ENCODE measurements at places on chromosomes 12 and 14.

DNA sequence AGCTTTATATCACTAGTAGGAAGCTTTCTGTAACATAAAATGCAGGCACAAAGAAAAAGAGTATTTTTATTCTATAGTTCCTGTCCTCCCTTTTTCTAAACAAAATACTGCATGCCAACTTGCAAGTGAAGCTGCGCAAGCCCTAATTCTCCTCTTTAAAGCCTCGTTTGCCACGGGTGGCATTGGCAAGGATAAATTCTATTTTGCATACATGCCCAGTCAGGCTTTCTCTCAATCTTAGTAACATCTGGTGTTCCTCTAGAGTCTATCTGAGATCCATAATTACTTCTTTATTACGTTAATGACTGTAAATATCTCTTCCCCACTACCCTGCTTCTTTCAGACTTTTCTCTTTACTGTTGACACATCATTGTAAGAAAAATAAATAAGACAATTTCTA is 97.1 kb upstream of the DAAM1 start:
- no peak for DNase-seq

DNA sequence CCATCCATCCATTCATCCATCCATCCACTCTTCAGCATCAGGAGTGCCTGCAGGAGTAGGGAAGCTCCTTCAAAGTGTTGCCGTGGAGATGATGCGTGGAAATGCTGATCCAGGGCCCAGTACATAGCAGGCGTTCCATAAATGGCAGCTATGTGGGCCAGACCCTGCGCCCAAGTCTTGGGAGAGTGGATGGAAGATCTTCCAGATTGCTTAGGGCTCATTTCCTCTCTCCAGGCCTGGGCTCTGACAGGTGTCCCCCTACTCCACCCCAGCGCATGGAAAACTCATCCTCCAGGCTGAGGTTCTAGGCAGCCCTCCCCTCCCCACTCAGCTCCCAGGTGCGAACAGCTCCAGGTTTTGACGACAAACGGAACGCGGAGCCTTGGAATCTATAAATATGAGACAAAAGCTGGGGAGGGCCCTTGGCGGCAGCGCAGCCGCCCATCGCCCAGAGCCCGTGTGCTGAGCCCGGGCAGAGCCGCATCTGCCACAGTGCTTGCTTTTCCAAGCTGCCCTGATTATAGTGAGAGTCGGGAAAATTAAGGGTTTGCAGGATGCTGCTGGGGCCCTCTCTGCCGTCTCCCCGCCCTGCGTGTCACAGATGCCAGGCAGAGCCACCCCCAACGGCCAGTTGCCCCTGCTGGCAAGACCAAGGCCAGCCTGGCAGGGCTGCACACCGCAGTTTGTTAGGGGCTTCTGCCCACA is 1.6 kb downstream of the BEGAIN start:
- no peak for DNase-seq

GRCh38 chr12:10207136-10207535 is 5.5 kb upstream of the GABARAPL1 start:
- DNase-seq: no peak

GRCh38 chr12:2749580-2749979 is 45.2 kb upstream of the FKBP4 start:
- DNase-seq: no peak

DNA sequence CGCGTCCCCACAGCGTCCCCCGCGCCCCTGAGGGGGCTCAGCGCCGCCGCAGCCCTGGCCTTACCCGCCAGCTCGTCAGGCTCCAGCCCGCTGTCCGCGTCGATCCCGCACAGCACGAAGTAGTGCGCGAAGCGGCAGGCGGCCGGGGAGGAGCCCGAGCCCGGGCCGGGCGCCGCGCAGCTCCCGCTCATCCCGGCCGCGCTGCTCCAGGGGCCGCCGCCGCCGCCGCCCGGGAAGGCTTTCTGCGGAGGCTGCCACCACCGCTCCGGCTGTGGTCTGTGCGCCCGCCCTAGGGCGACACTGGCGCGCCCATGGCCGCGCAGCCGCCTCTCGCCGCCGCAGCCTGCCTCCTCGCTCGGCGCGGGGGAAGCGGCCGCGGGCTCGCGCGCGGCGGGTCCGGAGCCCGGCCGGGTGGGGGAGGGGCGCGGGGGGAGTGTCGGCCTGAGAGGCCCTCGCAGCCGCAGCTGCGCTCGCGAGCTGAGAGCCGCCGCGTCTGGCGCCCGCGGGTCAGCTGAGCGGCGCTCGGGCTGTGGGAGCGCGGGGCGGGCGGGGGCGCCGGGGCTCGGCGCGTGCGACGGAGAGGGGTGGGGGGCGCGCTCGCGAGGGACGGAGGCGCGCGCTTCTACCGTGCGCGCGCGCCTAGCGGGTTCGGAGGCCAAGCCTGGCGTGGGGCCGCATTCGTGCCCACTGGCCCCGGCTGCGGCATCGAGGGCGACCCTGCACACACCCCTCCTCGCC is at the start of gene DENND5B:
DENND5B (minus strand) TSS at position 495 of the 738 bp plus-strand sequence; CDS start at position 191, 304 bp downstream.
- DNase-seq: peak; percentile 62

GRCh38 chr12:56816491-56816890 is 53.4 kb downstream of the HSD17B6 start:
- no peak for DNase-seq

DNA sequence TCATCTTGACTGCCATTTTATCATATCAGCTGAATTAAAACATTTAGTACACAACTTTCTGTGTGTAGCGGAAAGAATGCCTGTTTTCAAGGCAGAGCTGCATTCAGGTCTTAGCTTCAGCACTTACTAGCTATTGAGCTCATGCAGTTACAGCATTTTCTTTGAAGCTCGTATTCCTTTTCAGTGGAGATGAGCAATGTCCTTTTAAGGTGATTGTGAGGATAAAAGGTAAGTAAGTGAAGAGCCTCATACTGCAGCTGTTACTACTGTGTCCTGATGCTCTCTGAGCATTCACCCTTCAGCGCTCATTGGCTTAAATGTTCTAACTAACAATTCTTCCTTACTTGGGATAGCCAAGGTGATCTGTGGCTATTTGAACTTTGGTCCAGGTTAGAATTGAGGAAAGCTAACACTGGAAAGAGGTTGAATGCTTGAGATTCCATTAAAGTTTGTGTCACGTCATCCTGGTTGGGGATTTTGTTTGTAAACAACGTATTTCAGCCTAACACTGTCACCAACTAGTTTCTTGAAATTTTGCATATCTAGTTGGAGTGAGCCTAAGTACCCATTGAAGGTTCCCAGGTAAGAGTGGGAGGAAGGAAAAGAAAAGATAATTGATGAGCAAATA is 71.4 kb downstream of the PAPOLA start:
- DNase-seq: no peak

DNA sequence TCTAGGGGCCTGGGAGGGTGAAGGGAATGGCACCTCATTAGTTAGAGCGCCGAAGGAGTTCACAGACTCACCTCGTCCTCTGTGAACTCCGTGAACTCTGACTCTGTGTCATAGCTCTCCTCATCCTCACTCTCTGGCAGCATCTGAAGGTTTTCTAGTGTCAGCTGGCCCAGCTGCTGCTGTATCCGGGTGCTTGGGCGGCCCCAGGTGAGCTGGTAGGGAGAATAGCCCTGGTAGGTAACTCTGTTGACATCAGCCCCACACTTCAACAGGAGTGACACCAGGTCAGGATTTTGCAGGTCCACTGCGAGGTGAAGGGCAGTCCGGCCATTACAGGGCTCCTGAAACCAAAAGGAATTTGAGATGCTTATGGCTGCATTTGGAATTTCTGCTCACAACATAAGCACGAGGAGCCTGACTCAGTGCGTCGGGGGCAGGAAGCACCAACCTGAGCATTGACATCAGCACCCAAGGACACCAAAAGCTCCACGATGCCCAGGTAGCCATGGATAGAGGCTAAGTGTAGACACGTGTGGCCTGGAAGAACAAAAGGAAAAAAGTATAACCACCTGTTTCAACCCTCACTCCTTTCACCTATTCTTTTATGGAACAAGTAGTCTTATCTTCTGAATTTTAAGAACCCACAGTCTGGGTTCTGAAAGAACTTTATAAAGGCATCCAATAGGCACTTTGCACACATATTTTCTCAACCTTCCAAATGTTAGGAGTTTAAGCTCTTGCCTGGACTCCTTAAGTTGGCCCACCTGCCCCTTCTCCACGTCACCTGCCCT is 2.0 kb downstream of the NFKBIA start:
- no peak for DNase-seq

- DNase-seq: no peak
Observed at GRCh38 chr14:96418075-96418474, 26.1 kb downstream of the AK7 start.

DNA sequence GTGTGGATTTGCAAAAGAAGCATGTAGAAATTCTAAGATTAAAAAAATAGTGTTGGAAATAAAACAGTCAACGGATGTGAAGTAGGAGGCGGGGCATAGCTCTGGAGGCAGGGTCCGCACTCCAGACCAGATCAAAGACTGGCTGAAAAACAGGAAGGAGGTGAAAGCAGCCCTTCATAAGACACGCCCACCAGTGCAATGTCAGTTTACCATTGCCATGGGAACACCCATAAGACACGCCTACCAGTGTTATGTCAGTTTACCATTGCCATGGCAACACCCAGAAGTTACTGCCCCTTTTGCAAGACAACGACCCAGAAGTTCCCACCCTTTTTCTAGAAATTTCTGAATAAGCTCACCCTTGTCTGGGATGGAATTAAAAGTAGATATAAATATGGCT is 87.1 kb downstream of the FZD10 start:
- no peak for DNase-seq

DNA sequence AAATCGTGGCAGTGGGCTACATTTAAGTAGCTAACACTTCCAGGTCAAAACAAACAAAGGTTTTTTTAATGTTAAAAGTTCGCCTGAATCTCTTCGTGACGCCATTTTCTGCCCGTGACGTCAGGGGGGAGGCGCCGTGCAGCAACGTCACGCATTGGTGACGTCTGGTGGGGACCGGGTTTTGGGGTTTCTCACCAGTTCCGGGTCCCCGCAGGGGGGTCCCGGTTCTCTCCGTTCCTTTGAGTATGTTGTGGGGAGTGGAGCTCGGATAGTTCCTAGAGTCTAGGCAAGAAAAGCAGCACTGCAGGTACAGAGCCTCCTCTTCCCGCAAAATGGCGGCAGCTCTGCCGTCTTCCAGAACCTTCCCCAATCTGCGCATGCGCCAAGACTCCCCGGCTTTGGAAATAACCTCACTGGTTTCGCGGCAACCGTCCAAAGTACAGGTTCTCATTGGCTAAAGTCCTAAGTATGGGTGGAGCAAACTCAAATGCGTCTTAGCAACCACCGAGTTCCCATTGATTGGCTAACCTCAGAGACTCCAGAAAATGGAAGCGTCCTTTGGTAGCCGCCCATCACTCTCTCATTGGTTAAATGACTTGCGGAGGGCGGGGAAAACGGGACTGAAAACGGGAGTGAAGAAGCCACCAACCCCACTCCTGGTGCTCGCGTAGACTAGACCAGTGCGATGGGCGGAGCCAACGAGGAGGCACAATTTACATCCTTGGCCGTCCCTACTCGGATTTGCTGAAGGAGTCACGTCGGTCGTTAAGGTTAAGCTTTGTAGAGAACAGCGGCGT is at the start of gene RBM23:
RBM23 (minus strand) TSS at position 346 of the 797 bp plus-strand sequence.
- peak; percentile 100 for DNase-seq

DNA sequence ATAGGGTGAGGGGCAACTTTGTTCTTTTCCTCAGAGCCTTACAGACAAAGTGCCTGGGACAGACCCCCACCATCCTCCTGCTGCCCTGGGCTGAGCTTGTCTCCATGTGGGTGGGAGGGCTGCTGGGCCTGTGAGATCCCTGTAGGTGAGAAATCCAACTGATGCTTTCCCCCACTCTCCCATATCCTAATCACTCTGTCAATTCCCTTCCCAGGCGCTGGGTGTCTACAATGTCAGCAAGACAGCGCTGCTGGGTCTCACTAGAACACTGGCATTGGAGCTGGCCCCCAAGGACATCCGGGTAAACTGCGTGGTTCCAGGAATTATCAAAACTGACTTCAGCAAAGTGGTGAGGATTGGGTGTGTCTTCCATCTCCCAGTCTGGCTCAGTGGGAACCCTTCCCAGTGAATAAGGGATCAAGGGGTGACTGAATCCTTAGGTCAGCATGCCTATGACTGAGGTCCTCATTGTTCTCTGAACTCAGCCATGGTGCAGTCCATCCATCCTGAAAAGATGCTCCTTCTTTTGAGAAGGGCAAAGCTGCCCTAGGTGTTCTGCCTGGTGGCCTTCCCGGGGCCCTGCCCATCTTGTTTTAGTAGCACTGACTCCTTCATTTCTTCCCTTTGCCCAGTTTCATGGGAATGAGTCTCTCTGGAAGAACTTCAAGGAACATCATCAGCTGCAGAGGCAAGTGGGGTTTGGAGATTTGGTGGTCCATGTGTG is 8.2 kb downstream of the DHRS2 start:
- DNase-seq: no peak

DNA sequence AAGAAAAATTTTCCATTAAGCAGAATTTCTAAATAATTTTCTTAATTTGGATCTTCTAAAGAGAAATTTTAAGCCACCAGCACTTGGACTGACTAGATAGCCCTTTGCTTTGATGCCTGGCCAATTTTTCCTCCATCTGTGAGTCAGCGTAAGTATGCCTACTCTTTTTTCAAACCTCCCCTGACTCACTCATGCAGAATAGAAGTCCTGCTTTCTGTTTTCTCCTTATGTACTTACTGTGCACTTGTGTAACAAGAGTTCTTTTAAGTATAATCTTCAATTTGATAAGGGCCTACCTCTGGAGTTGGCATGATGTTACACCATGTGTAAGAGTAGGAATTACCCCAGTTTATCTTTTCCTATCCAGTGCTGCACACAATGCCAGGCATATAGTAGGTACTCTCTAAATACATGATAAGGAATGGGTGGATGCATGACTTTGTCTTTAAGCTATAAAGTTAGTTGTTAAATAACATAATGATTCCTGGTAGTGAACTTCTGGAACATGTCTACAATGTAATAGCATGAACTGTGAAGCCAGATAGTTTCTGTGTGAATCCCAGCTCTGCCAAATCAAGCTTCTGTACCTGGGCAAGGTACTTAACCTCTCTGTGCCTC is 329.6 kb downstream of the TMTC2 start:
- DNase-seq: peak; percentile 82

DNA sequence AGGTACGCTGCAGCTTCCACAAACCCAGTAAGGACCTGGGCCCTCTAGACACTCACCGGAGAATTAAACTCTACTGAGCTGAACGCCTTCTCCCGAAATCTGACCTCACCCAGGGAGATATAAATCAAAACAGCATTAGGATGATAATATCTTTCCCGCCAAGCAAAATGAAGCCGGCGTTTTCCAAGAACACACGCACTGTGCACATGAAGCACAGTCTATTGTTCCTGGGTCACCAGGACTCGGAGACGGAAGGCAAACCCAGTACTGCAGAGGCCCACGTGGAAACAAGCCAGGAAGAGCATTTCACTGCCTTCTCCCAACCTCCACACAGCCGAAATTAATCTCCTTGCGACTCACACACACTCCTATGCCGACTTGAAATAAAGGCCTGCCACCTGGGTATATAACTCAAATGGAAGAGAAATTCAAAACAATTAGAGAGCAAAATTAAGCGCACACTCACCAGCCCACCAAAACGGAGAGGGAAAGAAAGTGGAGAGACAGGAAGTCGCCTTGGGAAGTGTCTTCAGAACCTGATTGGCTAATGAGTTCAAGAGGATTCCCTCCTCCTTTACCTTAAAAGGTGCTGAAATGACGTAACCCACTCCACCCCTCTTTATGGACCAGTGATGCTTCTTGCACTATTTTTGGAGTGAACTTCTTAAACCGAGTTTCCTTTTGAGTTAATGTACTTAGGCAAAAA is at the start of gene CCNB1IP1:
CCNB1IP1 (minus strand) TSS at position 492 of the 706 bp plus-strand sequence. CDS start 16,756 bp downstream, outside the sequence.
- DNase-seq: peak; percentile 85

Data from AG10803 (cell line).